Immature natural killer cell (primary cell): ENCODE measurements at places on chromosomes 1 and 21. TPM values are rescaled to one million over a fixed set of nuclear protein-coding genes. Genes with fewer than 3 reads are reported as not detected.
A peak's percentile ranks its signal among the peaks of the same experiment; 100 is the strongest.

DNA sequence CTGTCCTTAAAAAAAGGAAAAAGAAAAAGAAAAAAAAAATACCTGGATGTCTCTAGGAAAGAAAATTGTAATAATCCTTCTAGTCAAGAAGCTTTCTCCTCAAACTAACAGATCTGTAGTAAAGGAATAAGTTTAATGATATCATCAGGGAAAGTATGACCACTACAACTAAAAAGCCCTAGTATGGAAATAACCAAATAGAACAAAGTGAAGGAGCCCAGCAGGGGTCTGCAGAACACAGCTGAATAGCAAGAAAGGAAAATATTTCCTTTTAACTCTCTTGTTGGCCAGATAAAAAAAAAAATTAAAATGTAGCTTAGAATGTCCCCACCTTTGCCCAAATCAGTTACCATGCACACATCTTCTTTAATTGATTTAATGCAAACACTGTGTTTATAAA, 43.2 kb downstream of the PRRX1 start:
- H3K36me3 ChIP-seq = no peaks in the 10 kb centered on the region
- no peak overlapping the region for H3K27ac ChIP-seq
- no peak for DNase-seq

DNA sequence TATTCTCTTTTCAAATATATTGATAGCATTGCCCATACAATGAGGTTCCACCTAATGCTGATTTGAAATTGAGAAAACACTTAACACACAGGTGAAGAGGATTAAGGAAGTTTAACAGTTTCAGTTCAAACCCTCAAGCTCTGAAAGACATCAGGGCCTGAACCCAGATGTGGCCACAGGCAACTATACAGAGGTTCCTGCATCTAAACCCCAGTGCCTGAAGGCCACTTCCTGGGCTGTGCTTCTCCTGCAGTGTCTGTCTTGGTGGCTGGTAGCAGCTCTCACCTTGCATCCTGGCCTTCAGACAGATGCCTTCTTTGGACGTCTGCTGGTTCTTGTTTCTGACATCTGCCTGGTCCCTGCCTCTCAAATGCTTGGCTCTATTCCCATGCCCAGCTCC, 25.1 kb upstream of the NGF start:
- H3K4me1 ChIP-seq = no peaks in the 10 kb centered on the region
- H3K27me3 ChIP-seq = peaks cover 2% of the 10 kb centered on the region

DNA sequence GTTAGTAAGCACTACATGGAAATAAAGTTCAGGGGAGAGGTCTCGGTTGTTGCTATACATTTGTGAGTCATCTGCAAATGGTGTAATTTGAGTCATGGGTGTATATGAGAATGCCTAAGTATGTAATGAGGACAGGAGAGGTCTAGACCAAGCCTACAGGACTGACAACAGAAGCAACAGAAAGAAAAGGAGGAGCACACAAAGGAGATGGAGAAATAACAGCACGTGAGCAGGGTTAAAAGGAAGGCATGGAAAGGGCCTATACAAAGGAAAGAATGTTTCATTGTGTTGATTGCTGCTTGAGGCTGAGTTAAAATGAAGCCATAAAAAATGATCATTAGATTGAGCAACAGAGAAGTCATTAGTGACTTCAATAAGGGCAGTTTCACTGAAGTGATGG, 28.0 kb upstream of the PRKAA2 start:
- H3K36me3 ChIP-seq = no peaks in the 10 kb centered on the region
- no peak overlapping the region for H3K27ac ChIP-seq
- H3K4me3 ChIP-seq = no peak overlapping the region
- no peaks in the 10 kb centered on the region for H3K4me1 ChIP-seq

- H3K4me3 ChIP-seq = no peak overlapping the region
- no peak for DNase-seq
- peak overlapping the region; percentile 41 for H3K27ac ChIP-seq
- H3K4me1 ChIP-seq = peaks cover 35% of the 10 kb centered on the region
- peaks cover 1% of the 10 kb centered on the region for H3K27me3 ChIP-seq
These were observed 25.6 kb downstream of the H6PD start for GRCh38 chr1:9260059-9260766.

The CLCA1 gene
- polyA plus RNA-seq = not detected

- peak overlapping the region; percentile 88 for H3K27ac ChIP-seq
- peaks cover 24% of the 10 kb centered on the region for H3K36me3 ChIP-seq
- H3K4me3 ChIP-seq = peak overlapping the region; percentile 77
- peaks cover 32% of the 10 kb centered on the region for H3K4me1 ChIP-seq
- peak; percentile 59 for DNase-seq
These were observed 109.9 kb downstream of the GALNT2 start for GRCh38 chr1:230176871-230177411.

DNA sequence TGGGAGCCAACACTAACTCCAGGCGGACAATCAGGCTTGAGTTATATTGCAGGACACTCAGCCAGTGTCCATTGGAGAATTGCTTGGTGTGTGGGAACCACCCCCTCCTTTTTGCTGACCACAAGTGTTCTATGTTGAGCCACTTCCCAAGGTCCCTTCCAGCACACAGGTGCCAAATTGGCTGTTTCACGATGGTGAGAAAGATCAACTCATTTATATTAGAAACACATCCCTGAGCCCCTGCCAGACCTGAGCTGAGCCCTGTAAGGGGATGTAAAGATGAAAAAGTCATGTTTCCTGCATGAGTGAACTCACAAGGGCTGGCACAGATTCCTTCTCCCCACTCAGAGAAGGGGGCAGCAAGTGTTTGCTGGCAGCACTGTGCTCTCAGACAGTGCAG, 96.5 kb downstream of the KCNN3 start:
- no peak overlapping the region for H3K27ac ChIP-seq
- no peaks in the 10 kb centered on the region for H3K4me1 ChIP-seq
- H3K4me3 ChIP-seq = no peak overlapping the region
- H3K27me3 ChIP-seq = peaks cover 5% of the 10 kb centered on the region
- DNase-seq = no peak
- H3K36me3 ChIP-seq = no peaks in the 10 kb centered on the region

GRCh38 chr1:119744598-119744942, 24.1 kb downstream of the HMGCS2 start:
- no peaks in the 10 kb centered on the region for H3K4me1 ChIP-seq
- no peak overlapping the region for H3K27ac ChIP-seq
- DNase-seq = no peak
- no peaks in the 10 kb centered on the region for H3K27me3 ChIP-seq
- H3K4me3 ChIP-seq = no peak overlapping the region

The EPHA2 gene
- polyA plus RNA-seq = not detected

GRCh38 chr1:30473922-30474817, 249.2 kb downstream of the MATN1 start:
- no peaks in the 10 kb centered on the region for H3K36me3 ChIP-seq
- H3K4me3 ChIP-seq = no peak overlapping the region
- H3K4me1 ChIP-seq = no peaks in the 10 kb centered on the region
- DNase-seq = no peak
- H3K27ac ChIP-seq = no peak overlapping the region

The INSRR gene
- not detected for polyA plus RNA-seq

The LAMB3 gene
- not detected for polyA plus RNA-seq

DNA sequence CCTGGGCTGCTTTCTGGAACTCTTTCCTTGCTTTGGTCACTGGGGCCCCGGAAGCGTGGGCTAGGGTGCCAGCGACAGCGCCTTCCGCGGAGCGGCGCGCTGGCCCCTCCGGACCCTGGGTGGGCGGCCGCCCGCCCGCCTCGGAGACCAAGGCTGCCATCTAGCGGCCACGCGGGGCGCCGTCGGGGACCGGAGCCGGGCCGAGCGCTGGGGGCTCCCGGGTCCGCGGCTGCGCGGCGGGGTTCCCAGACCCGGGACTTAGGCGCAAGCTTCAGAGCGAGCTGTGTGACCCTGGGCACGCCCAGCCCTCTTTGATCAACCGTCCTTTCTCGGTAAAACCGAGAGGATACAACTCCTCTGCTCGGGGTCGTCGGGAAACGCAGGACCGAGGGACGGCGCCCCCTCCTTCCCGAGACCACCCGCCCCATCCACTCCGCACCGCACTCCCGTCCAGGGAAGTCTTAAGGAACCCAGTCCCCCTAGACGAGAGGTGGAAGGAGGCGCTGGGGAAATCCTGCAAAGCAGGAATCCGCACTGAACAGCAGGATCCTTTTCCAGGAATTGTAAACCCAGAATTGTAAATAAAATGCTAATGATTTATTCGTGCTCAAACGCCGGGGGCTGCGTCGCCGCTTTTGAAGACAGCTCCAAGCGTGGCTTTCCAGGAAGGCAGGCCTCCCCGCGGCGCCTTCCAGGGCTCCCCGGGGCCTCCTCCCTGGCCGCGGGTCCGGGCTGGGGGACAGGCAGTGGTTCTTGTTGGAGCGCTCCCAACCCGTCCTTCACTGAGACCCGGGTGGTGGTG, 41.2 kb downstream of the RRAGC start:
- H3K4me1 ChIP-seq = no peaks in the 10 kb centered on the region
- H3K27me3 ChIP-seq = peaks cover 9% of the 10 kb centered on the region
- H3K4me3 ChIP-seq = no peak overlapping the region
- no peak overlapping the region for H3K27ac ChIP-seq

DNA sequence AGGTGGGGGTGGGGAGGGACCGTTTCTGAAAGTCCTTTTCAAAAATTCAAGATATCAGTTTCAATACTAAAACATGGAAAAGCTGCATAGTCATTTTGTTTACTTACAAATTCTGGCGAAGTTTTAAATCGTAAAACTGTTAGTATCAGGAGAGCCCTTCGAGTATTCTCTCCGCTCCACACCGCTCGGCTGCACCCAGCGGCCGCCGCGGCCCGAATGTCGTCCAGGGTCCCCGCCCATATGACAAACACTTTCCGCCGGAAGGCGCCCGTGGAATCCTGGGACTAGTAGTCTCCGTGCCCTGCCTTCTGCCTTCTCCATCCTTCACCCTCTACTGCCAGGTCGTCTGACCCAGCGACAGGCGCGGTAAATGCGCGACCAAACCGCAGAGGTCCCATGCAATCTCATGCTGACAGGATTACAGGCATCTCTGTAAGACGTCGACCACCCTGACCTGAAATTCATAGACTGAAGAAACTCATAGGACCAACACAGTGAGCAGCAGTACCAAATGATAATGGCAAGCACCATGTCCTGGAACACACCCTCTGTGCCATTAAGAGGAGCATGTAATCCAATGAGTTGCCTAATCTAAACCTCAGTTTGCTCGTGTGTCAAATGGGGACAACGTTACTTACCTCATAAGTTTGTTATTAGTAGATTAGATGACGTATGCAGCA, at the start of gene TOR1AIP2:
TSS of gene TOR1AIP2 (minus strand) at position 218 of the 680 bp plus-strand sequence. CDS start 25,138 bp downstream, outside the sequence.
- H3K4me1 ChIP-seq = peaks cover 68% of the 10 kb centered on the region
- peak within 1 kb of the TSS; percentile 93 for H3K27ac ChIP-seq
- H3K4me3 ChIP-seq = peak within 1 kb of the TSS; percentile 94
- peaks cover 11% of the 10 kb centered on the region for H3K27me3 ChIP-seq

The CORT gene
- polyA plus RNA-seq = not detected

- DNase-seq = no peak
- no peak overlapping the region for H3K4me3 ChIP-seq
- no peaks in the 10 kb centered on the region for H3K36me3 ChIP-seq
These were observed 15.6 kb upstream of the TACSTD2 start for GRCh38 chr1:58592522-58593134.
